Pericardium fibroblast (primary cell): ENCODE measurements at places on chromosomes 5 and 9. TPM values are rescaled to one million over a fixed set of nuclear protein-coding genes. Genes with fewer than 3 reads are reported as not detected.

IRGM gene
- total RNA-seq: not detected in 2 replicates

GCNT4 gene
- total RNA-seq: 1.6 and 3.0 TPM in 2 replicates

PLAC8L1 gene
- not detected in 2 replicates for total RNA-seq

SHOC1 gene
- total RNA-seq: 0.09 TPM in 1 of 2 replicates, not detected in the other
